ENCODE measurements at places on chromosomes 7 and 10.
A peak's percentile ranks its signal among the peaks of the same experiment; 100 is the strongest.

DNA sequence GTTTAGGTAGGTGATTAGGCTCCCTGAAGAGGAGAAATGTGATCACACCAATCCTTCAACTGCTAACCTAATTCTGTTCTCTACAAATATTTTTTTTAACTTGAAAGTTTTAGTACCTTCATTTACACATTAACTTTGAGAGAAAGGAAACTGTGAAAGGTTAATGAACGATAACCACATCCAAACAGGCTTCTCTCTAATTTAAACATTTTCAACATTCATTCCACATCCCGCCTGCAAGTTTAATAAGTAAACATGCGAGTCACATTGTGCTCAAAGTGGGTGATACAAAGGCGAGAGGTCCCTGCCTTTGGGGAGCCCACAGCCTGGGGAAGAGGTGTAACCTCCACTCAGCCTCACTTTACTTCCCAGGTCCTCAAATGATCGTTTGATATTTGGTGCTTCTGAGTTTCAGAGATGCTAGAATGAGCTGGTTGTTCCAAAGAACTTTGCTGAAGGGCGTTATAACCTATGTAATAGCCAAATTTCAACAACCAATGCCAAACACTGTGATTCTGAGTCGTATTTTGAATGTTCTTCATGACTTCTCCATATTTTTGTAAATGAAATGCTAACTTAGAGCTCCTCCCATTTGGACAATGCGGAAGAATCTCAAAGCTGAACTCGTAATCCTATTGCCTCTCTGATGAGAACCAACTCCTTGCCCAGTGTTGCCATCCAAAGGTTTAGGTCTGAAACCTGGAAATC, 47.5 kb downstream of the DENND2A start:
- no peak for DNase-seq

- peak; percentile 52 for DNase-seq
These were observed 33.3 kb downstream of the GET4 start for GRCh38 chr7:909358-910329.

GRCh38 chr10:557792-558328, 131.6 kb downstream of the DIP2C start:
- DNase-seq = peak; percentile 61

GRCh38 chr7:131605280-131605878, 49.0 kb upstream of the PODXL start:
- peak; percentile 63 for DNase-seq

DNA sequence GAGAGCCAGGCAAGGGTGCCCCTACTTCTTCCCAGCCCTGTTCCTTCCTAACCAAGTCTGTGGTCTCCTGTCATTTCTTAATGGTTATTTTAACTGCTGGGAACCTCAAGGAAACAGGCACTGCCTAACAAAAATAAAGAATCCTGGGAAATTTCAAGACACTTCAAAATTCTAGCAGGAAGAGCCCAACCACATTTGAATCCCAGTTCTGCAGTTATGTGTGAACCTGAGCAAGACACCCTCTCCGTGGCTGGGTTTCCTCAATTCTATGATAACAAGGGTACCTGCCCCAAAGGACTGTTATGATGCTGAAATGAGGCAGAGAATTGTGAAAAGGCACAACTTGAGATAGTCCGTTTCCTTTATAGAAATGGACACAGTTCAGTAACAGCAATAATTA, 36.2 kb upstream of the DUSP5 start:
- DNase-seq = no peak

DNA sequence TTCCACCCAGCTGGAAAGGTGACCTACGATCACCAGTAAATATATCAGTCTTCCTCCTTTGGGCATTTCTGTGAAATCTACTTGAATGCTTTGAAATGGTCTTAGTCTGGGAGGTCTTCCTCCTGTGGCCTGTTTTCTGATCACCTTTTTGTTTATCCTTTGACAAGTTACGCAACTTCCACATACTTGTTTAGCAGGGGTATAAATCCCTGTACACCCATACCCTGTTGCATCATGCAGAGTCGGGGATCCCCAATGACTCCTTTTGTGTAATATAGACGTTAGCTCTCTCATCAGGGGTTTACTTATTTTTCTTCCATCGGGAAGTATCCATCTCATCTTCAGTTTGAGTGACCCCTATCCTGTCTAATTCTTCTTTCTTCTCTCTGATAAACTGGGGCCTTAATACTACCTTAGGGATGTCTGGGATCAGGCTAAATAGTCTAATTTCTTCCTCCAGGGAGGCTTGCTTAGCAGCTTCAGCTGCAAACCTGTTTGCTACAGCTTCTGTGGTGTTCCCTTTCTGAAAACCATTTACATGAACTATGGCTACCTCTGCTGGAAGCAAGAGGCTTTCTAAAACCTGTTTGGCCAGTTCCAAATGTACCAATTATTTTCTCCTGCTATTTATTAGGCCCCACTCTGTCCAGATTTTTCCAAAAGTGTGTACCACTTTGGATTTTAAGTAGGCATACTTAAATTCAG, 25.8 kb downstream of the MAPK8 start:
- DNase-seq = no peak

DNA sequence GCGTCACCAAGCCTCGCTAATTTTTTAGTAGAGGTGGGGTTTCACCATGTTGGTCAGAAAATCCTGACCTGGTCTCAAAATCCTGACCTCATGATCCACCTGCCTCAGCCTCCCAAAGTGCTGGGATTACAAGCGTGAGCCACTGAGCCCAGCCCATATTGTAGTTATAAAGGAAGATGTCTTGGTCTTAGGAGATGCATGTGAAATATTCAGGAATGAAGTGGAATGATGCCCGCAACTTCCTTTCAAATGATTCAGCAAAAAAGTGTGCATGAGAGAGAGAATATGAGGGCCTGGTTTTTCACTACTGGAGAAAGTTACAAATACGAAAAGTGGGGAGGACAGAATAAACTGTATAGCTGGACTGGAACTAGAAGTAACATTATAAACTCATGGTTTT, 15.9 kb downstream of the TMEM209 start:
- DNase-seq = no peak

DNA sequence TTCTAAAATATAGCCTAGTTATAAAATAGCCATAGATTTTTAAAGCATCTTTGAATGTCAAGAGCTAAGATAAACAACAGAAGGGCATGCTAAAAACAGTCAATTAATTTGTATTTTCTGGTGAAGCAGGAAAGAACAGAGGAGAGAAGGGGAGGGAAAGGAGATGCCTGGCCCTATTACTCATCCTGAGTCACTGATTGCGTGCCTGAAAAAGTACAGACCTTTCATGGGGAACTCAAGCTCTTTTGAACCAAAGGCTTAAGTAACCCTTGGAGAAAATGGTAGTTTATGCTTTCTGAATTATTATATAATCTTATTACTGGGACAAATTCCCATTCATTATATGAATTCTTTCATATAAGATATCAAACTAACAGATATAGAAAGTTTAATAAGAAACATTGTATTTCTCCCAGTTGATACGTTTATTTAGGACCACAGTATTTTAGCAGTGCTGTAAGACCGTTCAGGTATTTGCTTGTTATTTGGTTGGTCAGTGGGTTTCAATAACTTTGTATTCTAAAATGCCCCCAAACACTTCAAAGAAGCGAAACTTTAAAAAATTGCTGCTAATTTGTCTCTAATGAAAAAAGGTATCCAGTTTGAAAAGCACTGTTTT, 151.3 kb downstream of the HGF start:
- no peak for DNase-seq

- no peak for DNase-seq
These were observed 8.4 kb upstream of the LFNG start for GRCh38 chr7:2510909-2511768.

DNA sequence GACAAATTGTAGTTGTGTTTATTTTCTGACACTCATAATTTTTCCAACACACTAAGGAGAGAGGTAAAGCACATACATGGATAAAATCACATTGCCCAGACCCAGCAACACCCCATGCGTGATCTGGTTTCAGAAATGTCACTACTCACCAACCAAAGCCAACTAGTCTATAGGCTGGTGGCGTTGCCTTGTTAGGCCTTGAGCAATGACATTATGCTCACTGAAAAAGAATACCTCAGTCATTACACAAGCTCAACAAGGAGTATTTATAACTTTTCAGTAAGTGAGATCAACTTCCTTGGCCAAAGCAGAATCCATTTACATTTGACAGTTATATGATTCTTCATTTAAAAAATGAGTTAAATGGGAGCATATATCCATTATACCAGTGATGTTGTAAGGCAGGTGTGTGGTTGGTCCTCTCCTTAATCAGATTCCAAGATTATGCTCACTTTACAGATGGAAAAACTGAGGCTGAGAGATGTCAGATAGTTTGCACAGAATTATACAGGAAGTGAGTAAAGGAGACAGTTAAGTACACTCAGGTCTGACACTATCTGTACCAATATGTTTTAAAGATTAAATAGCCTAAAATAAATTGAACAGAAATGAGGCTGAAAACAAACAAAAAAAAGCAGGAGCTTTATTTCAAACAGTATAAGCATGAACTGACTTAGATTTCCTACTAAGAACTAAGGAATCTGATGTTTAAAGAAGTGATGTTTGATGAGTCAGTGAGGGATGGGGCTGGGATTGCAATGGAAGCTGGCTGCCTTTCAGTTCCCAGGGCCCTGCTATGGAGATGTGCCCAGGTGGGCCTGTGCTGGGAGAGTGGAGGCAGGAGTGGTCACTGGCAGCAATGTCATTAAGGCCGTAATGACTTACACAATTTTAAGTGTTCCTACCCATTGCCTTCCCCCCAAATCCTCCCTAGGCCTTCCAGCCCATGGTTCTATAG, 118.3 kb downstream of the RAPGEF5 start:
- DNase-seq = no peak

- DNase-seq = peak; percentile 43
These were observed 6.0 kb upstream of the TRPV6 start for GRCh38 chr7:142891490-142892082.

DNA sequence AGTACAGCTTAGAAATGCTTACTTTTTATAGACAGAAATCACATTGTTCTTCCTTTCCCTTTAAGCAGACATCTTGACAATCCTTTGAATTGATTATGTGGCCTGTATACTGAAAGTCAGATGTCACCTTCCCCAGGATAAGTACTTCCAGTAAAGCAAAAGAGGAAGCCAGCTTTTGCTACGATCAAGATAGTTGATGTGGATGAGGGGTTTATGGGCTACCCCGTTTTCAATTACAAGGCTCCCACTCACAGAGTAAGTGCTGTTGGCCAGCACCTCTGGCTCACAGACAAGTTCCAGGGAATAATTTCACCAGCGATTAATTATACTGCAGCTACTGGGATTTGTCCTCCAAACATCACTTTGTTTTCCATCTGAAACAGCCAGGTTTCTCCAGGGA, 95.1 kb upstream of the SAMD8 start:
- peak; percentile 16 for DNase-seq

DNA sequence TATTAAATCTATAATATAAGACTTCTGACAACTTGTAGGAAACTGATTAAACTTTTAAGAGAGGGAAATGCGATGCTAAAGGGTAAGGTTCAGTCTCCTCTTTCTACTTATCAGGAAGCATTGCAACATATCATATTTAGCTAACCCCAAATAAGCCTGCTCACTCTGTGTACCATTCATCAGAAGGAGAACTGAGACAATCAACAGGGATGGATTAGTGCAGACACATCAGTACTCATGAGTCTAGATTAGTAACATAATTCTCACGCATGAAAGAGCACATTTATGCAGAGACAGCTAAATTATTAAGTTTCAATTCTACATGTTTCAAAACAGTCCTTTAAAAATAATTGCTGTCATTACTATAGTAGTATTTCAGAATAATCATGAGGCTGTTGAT, 354.2 kb upstream of the ZWINT start:
- DNase-seq = no peak

DNA sequence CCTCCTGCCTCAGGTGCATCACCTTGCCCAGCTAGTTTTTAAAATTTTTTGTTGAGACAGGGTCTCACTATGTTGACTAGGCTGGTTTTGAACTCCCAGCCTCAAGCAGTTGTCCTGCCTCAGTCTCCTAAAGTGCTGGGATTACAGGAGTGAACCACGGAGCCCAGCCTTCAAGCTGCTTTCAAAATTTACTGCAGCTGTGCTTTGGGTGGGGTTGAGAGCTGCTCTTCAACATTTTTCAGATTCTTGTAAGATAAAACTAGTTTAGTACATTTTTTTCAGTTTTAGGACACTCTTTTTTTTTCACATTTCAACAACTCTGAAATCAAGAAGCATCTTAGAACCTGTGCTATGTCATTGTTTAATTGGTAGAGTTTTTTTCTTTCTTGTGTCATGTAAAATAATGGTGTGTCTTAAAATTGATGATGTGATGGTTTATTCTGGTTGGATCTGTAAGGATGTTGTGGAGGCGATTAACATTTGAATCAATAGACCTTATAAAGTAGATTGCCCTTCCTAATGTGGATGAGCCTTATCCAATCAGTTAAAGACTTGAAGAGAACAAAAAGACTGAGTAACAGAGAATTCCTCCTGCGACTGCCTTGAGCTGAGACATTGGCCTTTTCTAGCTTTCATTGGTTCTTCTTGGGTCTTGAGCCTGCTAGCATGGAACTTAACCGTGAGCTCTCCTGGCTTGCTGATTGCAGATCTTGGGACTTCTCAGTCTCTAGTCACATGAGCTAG, 13.5 kb downstream of the PLEKHA8 start:
- no peak for DNase-seq

GRCh38 chr7:24825931-24826661, 68.8 kb upstream of the GSDME start:
- DNase-seq = no peak

DNA sequence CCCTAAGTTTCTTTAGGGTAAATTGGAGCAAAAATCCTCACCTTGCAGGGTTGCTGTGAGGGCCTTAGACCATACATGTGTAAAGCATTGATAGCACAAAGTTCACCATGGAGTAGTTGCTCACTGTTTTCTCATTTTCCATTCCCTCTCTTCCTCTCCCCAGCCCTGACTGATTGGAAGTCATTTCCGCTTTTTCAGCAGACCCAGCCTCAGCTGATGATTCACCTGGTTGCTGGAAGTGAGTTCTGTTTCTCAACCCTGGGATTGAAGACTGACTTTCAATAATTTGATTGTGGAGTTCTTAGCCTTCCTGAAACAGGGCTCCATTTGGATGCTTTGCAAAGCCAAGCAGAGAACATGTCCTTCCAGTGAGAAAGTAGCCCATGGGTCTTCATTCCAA, 107.0 kb downstream of the PLXNA4 start:
- no peak for DNase-seq

GRCh38 chr7:20358762-20359282, 28.1 kb downstream of the ITGB8 start:
- DNase-seq = no peak

Measured in eye (tissue), 1 donor.